Bronchial smooth muscle cell (primary cell): ENCODE measurements at places on chromosomes 11 and 22. TPM values are rescaled to one million over a fixed set of nuclear protein-coding genes. Genes with fewer than 3 reads are reported as not detected.

ELFN2 gene
- total RNA-seq = 0.32 TPM in 1 of 2 replicates, not detected in the other

GATD1 gene
- total RNA-seq = 20.5 and 20.8 TPM in 2 replicates

TREH gene
- under 0.01 TPM in 1 of 2 replicates, not detected in the other for total RNA-seq

TEX54 gene
- not detected in 2 replicates for total RNA-seq

IGLL5 gene
- not detected in 2 replicates for total RNA-seq
